ENCODE measurements at places on chromosomes 3 and 15.

DNA sequence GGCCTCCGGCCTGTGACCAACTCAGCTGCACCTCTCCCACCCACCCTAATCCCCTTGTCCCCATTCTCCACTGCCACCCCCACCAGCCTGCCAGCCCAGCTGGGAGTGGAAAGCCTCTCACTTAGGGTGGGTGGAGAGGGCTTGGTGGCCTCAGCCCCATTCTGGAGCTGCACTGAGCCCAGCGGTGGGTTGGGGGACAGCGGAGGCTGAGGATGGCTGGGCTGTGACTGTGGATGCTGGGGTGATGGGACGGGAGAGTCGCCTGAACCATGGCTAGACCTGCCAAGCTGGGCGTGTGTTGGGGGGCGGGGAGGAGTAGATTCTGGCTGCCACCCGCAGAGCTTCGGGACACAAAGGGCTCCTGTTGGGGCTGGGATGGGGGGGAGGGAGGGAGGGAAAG lies 1.8 kb downstream of the CLCN2 start:
- DNase-seq, result no peak

DNA sequence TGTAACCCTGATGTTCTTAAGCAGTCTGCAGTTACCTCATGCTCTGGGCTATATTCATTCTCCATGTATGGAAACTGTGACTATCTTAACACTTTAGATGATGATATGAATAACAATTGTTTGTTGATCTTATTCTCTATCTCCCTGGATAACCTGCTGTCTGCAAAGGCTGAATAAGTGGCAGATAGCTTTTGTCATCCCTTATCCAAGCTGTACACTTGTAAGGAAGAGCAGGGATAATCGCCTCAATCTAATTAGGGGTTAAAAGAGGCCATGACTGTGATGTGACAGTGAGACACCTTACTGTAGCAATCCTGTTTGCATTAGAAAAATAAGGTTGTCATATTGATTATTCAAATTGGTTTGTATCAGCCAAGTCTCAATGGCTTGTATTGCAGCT lies 123.9 kb downstream of the RSRC1 start:
- DNase-seq, result no peak

DNA sequence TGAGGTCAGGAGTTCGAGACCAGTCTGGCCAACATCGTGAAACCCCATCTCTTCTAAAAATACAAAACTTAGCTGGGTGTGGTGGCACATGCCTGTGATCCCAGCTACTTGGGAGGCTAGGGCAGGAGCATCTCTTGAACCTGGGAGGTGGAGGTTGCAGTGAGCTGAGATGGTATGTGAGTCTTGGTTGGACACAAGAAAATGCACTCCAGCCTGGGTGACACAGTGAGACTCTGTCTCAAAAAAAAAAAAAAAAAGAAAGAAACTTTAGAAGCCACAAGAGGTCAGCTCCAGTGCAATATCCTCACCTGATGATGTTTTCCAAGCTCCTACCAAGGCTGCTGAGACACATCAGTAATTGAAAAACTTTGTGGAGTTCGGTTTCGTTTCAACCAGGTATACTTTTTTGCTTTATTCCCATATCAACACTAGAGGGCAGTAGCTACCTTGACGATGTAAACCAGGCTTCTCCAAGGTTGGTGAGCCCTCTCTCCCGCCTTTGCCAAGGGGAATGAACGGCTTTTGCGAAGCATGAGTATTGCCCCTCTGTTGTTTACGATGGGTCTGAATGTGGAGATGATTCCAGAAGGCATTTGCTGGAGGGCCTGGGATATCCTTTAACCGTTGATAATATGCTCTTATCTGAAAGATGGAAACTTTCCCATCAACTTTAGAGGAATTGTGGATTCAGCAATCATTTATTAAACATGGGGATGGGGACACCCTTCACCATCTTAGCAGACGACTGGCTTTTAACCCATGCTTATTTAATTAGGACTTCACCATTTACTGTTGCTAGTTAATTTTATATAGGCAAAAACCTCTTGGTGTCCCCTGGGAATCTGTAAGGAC lies 202.8 kb downstream of the SV2B start:
- DNase-seq, result peak; percentile 20

DNA sequence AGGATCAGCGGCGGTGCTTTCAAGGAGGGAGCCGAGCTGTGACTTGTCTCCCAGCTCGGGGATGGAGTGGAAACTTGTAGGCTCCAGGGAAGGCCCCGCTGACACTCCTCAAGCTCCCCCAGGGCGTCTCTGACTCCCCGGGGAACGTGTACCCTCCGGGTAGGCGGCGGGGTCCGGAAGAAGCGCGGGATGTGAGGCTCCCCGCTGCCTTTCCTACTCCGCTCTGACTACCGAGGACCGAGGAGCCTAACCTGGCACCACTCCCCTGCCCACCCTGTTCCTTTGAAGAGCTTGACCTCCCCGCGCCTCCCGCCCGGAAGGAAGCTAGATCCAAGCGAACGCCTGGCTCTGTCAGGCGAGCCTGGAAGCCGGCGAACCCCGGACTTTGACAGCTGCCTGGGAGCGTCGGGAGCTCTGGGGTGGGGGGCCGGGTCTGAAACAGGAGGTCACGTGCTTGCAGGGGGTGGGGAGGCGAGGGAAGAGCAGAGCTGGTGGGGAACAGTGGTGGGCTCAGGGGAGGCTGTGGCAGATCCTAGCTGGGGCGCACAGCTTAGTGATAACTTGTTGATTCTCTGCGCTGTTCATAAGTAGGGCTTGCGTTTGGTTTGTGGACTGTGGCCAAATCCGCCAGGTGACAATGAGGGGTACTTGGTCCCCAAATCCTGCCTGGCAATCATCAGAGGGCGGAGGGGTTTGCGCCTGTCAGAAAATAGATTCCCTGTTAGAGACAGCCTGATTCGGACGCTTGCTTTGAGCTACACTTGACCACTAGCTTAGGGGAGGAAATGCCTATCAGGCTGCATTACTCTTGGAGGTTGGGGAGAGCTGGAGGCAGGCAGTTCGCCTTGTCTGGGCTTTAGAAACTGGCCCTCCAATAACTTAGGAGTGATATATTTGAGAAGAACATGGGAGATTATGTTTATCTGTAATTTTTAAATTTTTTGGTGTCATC lies 1.2 kb downstream of the CLSTN2 start:
- no peak for DNase-seq

DNA sequence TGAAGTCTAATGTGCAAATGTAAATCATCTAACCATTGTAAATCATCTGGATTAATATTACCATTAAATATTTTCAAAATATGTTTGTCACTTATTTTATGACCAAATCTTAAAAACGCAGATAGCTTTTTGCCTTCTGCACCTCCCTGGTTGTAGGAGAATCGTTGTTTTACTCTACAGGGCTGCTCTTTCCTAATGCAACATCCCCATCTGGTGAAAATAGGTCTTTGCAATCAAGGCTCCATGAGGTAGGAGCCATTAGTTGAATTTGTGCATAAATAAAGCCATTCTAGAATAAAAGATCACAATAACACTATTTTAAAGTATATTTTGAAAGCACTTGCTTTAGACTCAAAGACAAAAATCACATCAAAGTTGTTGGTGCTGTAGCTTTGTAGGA lies 535.6 kb upstream of the AGTR1 start:
- no peak for DNase-seq
